ENCODE measurements at places on chromosomes 1 and 21. TPM values are rescaled to one million over a fixed set of nuclear protein-coding genes. Genes with fewer than 3 reads are reported as not detected.

SGIP1 gene
- total RNA-seq, result not detected

RGS1 gene
- total RNA-seq, result 27.1 TPM

SLC6A17 gene
- 0.02 TPM for total RNA-seq

AGBL4 gene
- not detected for total RNA-seq

PYCR2 gene
- total RNA-seq, result 127 TPM

SLC2A1 gene
- 73.6 TPM for total RNA-seq

ZNF326 gene
- 17.3 TPM for total RNA-seq

DNAJC8 gene
- total RNA-seq, result 99.0 TPM

SPRR1A gene
- total RNA-seq, result not detected

OR10J4 gene
- total RNA-seq, result not detected

PTGFR gene
- total RNA-seq, result not detected

RAB29 gene
- 31.6 TPM for total RNA-seq

Data from activated CD4-positive, alpha-beta memory T cell treated with anti-CD3 and anti-CD28 coated beads for 36 hours (primary cell).